AG09309 (cell line): ENCODE measurements at places on chromosomes 1 and 21.
A peak's percentile ranks its signal among the peaks of the same experiment; 100 is the strongest.

DNA sequence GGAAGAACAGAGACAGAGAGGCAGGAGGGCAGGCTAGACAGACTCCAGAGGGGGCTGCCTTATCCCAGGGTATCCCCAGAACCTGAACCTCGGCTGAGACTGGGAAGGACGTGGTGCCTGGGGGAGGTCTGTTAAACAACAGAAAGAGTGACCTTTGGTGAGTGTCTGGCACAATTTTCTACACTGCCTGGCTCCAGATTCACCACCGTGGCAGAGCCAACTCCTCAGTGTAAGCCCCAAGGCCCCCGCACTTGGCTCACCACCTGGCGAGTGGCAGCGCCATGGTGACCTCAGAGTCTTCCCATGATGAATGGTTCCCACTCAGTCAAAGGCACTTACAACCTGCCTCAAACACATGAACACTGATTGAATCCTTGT lies 6.5 kb downstream of the RD3 start:
- DNase-seq = no peak

DNA sequence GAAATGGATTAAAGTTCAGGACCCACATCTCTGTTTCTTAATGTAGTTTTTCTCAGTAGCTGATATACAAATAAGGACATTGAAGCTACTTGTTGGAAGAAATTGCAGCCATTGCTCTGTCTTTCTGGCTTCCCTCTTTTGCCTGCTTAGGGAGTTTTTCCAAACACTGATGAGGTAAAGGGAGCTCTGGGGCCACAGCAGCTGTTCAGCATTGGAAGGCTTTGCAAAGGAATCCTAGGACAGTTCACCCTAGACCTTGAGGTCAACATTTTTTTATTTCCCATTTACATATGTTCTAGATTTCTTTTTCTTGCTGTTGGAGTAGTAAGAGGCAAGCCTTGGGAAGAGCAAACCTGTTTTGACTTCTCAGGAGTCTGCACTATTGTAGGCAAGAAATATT lies 126.9 kb upstream of the PLPPR5 start:
- DNase-seq = no peak

DNA sequence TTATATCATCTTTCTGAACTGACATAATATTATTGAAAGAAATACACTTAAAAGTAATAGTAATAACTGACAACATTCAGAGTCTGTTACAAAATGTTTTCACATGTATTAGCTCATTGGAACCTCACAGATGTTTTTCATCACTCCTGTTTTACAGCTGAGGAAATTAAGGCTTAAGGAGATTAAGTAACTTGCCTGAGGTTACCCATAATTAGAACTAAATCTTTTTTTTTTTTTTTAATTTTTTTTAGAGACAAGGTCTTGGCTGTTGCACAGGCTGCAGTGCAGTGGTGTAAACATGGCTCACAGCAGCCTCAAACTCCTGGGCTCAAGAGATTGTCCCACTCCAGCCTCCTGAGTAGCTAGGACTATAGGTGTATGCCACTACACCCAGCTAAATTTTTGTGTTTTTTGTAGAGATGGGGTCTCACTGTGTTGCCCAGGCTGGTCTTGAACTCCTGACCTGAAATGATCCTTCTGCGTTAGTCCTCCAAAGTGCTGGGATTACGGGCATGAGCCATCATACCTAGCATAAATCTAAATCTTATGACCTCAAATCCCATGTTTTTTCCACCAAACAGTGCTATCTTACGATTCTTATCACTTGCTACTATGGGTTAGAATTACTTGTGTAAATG lies 64.7 kb upstream of the MACF1 start:
- DNase-seq = peak; percentile 52

GRCh38 chr1:233496993-233497392 lies 116.9 kb upstream of the KCNK1 start:
- DNase-seq = no peak

DNA sequence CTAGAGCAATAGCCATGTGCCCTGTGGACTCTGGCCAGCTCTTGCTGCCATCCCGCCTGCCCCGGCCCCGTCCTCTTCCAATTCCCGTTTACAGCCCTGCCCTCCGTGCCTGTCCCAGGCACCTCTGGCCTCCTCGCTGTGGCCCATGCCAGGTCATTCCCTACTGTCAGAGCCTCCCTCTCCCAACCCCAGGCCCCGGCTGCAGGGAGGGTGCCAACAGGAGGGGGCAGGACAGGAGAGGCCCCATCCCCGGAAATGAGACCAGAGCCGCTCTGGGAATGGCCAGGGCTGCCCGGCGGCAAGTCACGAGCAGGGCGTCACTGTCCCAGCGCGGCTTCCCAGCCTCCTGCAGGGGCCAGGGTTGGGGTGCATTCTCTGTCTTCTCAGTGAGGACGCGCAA lies 23.5 kb upstream of the TSPEAR start:
- no peak for DNase-seq

DNA sequence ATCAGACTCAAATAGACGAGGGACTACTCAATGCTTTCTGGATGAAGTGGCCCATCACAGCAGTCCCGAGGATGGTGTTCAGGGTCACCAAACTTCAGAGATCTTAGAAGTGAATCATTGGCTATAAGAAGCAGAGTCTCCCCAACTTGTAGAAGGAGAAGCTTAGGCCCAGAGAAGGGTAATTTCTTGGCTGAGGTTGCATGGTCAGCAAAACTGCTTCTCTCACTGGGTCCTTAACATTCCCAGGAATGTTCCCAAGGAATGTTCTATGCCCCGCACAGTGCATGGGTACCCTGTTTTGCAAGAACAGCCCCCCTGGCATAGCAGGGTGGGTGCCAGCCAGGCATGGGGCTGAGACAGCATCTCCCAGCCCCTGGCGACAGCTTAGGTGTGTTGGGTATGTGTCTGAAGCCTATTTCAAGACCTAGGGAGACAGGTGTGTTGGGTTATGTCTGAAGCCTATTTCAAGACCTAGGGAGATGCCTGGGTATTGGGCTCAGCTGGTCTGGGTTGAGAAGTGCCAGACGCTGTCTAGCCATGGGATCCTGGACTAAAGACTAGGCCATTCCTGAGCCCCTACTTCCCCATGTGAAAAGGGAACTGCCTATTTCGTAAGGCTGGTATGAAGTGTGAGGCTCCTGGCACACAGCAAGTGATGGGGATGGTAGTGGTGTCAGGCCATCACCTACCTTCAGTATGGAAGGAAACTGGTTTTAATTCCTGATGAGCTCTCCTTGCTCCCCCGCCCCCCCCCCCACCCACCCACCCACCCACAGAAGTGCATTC lies 26.1 kb downstream of the PADI6 start:
- no peak for DNase-seq

GRCh38 chr1:8155528-8156186 lies 129.5 kb upstream of the ERRFI1 start:
- DNase-seq = no peak

DNA sequence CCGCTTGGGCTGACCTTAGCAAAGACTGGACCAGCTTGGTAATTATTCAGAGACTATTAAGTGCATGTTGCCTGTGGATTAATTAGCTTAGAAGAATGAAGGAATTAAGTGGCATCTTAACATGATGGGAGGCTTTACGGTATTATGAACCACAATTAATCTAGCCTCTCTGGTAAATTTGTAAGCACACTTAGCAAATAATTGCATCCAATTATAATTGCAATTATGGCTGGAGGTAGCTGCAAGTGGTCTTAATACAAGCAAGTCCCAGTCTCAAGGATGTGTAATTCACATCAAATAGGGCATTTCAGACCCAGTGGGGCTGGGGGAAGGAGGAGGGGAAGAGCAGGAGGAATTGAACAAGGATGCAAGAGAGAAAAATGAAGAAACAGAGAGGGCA lies 151.6 kb downstream of the CNIH3 start:
- no peak for DNase-seq

- no peak for DNase-seq
Observed at GRCh38 chr21:34858559-34858958, 189.8 kb downstream of the CLIC6 start.
